HEK293T (cell line): ENCODE measurements at places on chromosomes 7 and 10.
A peak's percentile ranks its signal among the peaks of the same experiment; 100 is the strongest.

DNA sequence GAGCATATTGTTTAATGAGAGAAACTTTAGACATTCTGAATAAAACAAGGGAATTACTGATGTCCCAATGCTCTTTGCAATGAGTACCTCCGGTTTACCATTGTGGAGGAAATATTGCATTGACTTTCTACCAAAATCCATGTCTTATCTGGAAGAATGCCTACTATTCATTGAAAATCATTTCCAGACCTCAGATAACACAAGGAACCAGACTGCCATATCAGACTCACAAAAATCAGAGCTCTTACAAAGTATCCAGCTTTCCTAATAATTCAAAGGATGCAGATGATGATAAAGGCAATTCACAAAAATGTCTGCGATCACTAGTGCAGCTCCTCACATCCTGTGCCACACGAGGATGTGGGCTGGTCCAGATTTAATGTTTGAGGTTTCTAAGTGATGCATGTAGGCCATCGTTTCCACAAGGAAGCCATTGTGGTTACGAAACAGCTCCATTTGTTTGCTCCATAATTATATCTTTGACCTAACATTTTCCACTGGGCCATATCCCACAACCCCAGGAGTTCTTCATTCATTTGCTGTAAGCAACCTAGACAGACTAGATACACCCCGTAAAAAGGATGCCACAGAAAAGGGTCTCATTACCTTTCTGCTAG is 831.1 kb upstream of the C7orf33 start:
- no peak for DNase-seq

- DNase-seq, result no peak
Measured at GRCh38 chr10:101273741-101274140, 44.5 kb upstream of the LBX1 start.

GRCh38 chr10:86139066-86139657 is 227.4 kb downstream of the GRID1 start:
- peak; percentile 63 for DNase-seq

DNA sequence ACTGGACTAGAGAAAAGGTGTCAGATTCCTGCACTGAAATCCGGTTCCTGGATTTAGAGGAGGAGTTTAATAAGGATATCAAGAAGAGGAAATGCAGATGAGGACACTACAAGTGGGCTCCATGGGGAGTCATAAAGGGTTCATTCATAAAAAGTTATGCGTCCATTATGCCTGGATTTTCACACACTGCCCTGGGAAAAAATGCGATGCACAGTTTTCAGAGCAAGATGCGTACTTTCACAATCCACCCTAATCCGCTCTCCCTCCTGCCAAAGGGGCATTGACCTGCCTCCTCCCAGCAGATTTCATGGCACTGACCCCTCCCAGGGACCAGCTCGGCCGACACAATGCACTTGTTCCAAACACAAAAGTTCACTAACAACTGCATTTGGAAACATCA is 42.2 kb upstream of the OPALIN start:
- DNase-seq, result no peak

- DNase-seq, result no peak
Measured at GRCh38 chr7:154865984-154866685, 136.8 kb downstream of the PAXIP1 start.

- DNase-seq, result no peak
Measured at GRCh38 chr7:112143582-112143981, 62.6 kb downstream of the DOCK4 start.

- no peak for DNase-seq
Measured at GRCh38 chr7:143217806-143218205, 4.0 kb upstream of the TAS2R40 start.
